ENCODE measurements at places on chromosomes 16 and 17. TPM values are rescaled to one million over a fixed set of nuclear protein-coding genes. Genes with fewer than 3 reads are reported as not detected.

GRCh38 chr17:13428611-13429042 is 173.1 kb downstream of the HS3ST3A1 start:
- DNase-seq: no peak

KCNJ18 gene
- total RNA-seq: not detected

- no peak for DNase-seq
These were observed 1.4 kb upstream of the UNK start for GRCh38 chr17:75783069-75783783.

GRCh38 chr17:30472238-30472890 is 4.8 kb upstream of the GOSR1 start:
- no peak for DNase-seq

ABCC12 gene
- not detected for total RNA-seq

SPNS3 gene
- 0.25 TPM for total RNA-seq

GRCh38 chr16:65426484-65426883 is 304.6 kb upstream of the CDH11 start:
- no peak for DNase-seq

DNA sequence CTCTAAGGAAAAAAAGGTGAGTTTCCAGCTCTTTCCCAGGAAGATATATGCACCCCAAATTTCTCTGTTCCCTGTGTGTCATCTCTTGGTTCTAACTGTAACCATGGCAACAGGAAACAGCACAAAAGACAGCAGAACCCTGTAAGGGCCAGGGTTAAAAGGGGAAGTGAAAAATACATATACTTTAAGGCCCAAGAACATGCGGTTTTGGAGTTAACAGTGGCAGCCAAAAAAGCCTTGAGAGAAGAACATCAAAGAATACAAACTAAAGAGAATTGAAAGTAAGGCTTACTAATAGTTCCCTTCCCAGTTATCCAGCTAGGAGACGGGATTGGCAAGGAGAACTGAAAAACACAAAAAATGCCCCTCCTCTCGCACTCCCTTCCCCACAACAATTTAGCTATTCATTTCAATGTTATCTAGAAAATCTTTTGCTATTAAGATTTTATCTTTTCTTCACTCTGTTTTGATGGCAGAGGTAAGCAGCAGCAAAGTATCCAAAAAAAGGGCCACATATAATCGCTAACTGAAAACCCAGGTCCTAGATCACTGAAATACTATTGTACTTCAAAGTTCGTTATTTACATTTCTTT is 1.5 kb downstream of the SPOP start:
- no peak for DNase-seq

DNA sequence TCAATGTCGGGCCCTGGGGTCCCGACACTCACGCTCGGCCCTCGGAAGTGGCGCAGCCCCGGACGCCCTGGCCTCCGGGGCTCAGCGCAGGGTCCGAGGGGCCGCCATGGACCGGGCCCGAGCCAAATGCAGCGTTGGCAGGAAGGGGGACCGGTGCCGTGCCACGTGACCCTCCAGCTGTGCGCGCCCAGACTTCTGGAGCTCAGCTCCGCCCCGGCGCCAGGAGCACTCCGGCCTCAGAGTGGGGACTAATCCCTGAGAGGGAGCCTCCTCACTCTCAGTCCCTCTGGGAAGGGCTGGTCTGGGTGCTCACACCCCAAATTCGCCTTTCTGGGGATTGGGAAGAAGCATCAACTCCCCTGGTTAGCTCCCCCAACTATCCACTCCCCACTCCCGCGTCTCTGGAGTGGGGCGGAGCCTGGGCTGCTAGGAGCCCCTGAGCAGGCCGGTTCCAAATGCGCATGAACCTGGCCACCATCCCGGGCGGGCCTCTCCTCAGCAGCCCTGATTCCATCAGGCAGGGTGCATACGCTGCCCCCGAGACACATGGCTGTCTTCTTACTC is at the start of gene B3GNT9:
Gene B3GNT9, minus strand, starts transcription at position 166 of the 564 bp plus-strand sequence. CDS start 513 bp downstream, outside the sequence.
- DNase-seq: peak; percentile 80

- DNase-seq: no peak
These were observed 10.5 kb downstream of the CCR7 start for GRCh38 chr17:40554646-40555295.

DNA sequence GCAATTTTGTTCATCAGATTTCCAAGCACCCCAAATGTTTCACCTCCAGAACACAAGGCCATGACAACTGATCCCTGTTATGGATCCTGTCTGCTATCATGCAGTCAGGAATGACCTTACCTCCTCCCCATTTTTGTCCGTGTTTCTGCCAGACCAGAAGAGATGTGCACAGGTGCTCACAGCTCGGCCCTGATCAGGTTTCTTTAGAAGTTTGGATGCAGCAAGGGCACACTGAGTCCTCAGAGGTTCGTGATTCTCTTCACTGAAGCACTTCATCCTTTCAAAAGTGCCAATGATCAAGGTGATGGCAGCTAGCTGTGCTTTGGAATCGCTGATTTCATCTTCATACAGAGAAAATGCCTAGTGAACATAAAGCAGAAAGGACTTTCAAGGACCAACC is 26.9 kb downstream of the VPS35 start:
- no peak for DNase-seq

DNA sequence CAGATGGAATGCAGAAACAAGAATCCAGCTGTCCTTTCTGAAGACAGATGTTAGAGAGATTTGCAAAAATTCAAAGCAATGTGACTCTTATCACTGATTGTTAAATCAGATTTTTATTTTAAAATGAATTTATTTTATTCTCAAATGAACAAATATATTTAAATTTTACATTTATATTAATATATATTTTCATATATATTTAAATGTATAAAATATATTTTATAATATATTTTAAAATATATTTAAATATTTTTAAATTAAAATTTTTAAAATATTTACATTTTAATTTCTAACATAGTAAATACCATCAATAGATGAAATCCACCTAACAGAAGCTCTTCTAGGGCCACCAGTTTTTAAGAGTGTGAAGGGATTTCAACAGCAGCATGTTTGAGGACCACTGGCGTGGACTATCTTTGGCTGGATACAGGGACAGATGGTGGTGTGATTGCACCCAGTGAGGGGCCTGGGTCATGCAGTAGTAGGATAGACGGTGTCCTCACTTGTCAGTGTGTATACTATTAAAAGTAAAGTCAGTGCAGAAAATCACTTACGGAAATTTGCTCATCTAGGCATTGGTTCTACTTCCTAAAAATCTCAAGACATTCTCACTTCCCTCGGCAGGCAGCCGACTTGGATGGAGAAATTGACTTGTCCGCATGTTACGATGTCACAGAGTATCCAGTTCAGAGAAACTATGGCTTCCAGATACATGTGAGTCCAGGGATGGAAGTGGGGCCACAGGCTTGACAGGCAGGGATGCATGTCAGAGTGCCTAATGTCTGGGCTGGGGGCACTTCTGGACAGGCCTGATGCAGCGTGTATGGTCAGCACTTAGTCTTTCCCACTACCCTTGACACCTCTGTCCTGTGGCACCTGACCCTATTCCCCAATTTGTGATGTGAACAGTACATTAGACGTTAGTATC is 56.3 kb downstream of the PLD6 start:
- no peak for DNase-seq

PPP1R27 gene
- total RNA-seq: 0.31 TPM

- DNase-seq: peak; percentile 38
These were observed 1.4 kb upstream of the SPHK1 start for GRCh38 chr17:76382803-76383545.

DNA sequence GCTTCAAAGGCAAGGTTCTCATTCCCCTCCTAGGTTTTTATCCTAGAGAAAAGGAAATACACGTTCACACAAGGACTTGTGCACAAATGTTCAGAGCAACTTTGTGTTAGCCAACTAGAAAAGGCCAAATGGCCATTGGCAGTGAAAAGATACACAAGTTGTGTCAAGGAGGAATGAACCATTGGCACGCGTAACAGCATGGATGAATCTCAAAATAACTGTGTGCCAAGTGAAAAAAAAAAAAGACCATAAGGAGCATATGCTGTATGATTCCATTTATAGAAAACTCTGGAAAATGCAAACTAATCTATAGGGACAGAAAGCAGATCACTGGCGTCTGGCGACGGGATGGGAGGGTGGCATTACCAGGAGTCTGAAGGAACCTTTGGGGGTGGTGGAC is 333.8 kb downstream of the SNX29 start:
- no peak for DNase-seq

IL21R gene
- total RNA-seq: 0.13 TPM

DNA sequence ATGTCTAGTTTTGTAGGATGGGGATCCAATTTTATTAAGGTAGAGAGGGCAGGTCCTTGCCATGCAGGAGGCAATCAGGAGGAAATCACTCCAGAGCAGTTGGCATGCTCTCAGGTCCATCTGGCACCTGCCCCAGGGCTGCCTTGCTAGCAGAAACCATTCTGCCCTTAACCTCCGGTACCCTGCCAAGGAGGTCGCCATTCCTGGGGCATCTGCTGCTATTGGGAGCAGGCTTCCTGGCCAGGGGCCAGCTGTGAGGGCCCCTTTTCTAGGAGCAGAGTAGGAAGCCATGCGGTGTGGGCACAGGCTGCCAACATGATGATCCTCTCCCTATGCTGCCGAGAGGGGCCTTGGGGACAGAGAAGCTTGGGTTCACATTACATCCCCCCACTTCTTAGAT is 47.6 kb upstream of the MGAT5B start:
- DNase-seq: no peak

DNA sequence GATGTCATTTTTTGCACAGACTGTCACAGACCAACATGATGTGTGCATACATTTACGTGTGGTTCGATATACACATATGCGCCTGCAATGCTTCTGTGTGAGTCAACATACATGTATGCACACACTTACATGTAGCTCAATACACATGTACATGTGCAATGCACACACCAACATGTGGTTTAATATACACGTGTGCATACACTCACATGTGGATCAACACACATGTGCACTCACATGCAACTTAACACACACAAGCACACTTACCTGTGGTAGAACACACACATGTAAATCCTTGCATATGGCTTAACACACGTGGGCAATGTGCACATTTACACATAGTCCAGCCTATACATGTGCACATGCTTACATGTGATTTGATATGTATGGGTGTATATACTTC is 97.5 kb downstream of the CYLD start:
- no peak for DNase-seq

GRCh38 chr16:72788269-72788809 is 259.6 kb downstream of the ZFHX3 start:
- no peak for DNase-seq

GABARAP gene
- total RNA-seq: 531 TPM

- DNase-seq: no peak
These were observed 11.9 kb downstream of the KIF19 start for GRCh38 chr17:74337834-74338500.

PLEKHH3 gene
- 12.8 TPM for total RNA-seq

DNA sequence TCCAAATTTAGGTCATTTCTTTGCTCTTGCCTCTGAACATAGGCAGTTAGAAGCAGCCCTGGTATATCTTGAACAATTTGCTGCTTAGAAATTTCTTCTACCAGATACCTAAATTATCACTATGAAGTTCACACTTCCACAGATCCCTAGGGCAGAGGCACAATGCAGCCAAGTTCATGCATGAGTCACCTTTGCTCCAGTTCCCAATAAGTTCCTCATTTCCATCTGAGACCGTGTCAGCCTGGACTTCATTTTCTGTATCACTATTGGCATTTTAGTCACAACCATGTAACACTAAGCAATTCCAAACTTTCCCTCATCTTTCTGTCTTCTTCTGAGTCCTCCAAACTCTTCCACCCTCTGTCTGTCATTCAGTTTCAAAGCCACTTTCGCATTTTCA is 45.0 kb downstream of the KCNJ16 start:
- no peak for DNase-seq

C17orf100 gene
- not detected for total RNA-seq

GRCh38 chr17:50318501-50319285 is 27.2 kb upstream of the XYLT2 start:
- DNase-seq: no peak

KREMEN2 gene
- total RNA-seq: not detected

DNA sequence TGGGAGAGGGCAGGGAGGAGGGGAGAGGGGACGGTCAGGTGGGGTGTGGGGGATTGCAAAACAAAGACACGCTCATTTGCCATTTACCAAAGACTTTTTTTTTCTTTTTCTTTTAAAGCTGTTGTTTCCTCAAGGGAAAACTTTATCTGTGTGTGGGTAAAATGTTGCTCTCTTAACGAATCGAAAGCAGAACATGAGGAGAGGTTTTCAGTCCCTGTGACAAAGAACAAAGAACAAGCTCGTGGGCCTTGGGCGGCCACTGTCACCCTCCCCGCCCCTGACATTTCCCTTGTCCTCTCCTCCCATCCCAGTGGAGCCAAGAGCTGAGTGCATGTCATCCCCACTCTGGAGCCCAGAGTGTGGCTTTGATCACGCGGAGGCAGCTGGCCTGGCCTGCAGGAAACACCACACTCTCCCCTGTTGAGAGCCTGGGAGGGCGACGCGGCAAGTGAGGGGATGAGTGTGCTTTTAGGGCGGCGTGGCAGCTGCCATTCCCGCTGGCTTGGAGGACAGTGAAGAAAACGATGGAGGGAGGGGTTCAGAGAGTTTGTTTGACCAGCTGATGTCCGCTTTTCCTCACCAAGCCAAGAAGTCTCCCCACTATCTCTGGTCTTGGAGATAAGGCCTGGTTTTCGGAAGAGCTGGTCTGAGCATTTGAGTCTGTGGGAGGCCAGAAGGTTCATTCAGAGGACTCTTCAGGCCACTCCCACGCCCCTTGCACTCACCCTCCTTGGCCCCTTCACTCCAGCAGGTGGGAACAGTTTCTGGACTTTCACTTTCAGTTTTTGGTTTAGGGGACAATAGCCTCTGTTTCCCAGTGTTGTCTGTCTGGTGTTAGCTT is 11.4 kb downstream of the CCR7 start:
- peak; percentile 72 for DNase-seq

DNA sequence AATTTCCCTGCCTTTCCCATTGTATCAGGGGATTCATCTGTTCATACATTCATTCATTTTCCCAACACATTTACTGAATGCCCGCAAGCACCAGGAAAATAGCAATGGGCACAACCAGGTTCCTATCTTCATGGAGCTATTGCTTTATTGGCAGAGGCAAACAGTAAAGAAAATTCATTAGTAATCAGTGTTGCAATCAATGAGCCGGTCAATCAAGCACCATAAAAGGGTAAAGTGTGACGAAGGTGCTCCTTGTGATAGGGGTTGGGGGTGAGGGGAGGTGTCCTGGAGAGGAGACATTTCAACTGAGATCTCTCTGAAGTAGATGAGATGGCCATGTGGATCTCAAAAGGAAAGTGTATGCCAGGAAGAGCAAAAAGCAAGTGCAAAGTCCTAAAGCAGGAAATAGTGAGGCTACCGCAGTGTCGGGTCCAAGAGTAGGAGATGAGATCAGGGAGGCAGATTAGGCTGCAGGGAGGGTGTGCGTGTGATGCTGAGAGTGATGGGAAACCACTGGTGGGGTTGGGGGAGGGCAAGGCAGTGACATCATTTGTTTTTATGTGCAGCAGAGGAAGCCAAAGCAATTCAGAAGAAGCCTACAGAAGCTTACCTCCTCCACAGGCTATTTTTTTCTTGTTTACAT is 28.4 kb downstream of the CDH13 start:
- DNase-seq: peak; percentile 40
